Fibroblast of skin of right biceps (primary cell): ENCODE measurements at places on chromosomes 2 and 18.

GRCh38 chr2:167057446-167057845, 169.2 kb downstream of the XIRP2 start:
- no peak for DNase-seq

DNA sequence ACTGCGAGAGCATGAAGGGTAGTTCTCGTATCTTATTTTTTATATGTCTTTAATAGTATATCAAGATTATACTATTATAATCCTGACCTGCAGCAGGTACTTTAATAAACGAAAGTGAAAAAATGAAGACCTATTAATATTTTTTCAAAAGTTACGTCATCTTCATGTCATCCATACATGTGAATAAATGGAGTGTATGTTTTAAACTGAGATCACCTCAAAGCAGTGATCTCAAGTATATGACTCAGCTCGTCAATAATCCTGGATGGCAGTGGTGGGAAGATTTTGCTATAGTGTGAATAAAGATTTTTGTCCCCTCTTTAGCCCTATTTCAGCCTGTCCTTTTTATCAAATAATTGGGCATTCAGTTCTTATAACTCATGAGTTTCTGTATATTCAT, 166.3 kb upstream of the FBXO11 start:
- DNase-seq: no peak

GRCh38 chr18:13577091-13577697, 149.2 kb downstream of the FAM210A start:
- DNase-seq: peak; percentile 51

DNA sequence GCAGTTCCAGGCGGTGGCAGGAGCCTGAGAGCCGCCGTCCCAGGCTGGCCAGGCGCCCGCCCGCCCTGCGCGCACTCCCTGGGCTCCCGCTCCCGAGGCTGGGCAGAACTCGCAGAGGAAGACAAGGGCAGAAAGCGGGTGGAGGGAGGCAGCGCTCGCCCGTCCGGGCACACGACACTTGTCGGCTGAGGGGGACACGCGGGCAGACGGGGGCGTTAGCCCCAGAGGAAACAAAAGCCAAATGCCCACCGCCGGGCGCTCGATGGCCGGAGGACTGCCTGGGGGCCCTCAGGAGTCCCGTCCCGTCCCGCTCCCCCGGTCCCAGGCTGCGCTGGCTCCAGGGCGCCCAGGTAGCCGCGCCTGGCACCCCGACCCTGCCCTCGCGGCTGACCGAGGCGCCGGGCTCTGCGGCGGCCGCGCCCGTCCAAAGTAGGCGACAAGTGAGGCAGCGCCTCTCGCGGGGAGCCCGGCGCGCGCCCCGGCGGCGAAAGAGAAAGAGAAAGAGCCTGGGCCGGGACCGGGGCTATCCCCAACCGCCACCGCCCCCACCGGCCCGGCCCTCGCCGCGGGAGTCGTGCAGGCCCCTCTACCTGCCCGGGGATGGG, 491 bp downstream of the L3MBTL4 start:
- peak; percentile 20 for DNase-seq

- DNase-seq: no peak
Observed at GRCh38 chr2:83573060-83573459, 886.0 kb downstream of the SUCLG1 start.

- no peak for DNase-seq
Observed at GRCh38 chr2:149885468-149885867, 297.9 kb upstream of the MMADHC start.

- peak; percentile 53 for DNase-seq
Observed at GRCh38 chr2:187435756-187436155, 12.3 kb downstream of the CALCRL start.

GRCh38 chr2:143640826-143641225, 511.6 kb downstream of the ARHGAP15 start:
- DNase-seq: no peak

DNA sequence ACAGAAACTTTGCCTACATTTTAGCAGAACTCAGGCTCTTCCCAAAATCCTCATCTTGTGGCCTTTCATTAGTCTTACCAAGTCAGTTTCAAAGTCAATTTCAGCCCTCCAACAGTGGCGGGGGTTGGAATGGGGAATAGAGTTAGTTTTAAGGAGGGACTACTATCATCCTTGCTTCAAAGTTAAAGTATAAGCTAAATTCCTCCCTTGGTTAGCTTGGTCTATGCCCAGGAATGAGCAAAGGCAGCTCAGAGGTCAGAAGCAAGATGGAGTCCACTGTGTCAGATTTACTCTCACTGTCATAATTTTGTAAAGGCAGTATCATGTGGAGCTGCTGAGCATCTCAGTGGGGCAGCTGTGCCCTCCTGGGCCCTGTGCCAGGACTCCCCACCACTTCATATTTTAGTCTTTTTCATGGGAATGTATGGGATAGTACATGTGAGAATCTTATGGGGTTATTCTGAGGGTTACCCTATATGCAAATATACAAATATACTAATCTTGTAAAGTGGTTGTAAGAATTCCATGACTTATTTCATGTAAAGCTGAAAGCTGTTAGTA, 145.2 kb upstream of the MMADHC start:
- no peak for DNase-seq

DNA sequence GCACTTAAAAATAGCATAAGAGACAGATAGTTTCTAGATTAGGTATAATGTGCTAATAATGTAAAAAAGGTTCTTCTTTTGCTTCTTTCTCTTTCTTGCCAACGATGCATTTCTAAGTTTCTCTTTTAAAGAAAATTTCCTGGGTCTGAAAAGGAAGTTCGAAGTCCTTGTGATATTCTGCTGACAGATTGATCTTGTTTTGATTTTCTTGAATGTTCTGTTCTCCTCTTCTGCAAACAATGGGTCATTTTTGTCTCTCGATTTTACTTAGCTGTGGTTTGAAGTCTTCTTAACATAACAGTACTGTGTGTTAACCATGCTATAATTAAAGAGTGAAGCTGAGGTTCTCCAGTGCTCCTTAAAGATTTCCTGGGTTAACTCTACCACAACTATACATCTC, 61.1 kb upstream of the ACYP2 start:
- no peak for DNase-seq

GRCh38 chr2:30866974-30867373, 59.7 kb upstream of the CAPN13 start:
- no peak for DNase-seq

DNA sequence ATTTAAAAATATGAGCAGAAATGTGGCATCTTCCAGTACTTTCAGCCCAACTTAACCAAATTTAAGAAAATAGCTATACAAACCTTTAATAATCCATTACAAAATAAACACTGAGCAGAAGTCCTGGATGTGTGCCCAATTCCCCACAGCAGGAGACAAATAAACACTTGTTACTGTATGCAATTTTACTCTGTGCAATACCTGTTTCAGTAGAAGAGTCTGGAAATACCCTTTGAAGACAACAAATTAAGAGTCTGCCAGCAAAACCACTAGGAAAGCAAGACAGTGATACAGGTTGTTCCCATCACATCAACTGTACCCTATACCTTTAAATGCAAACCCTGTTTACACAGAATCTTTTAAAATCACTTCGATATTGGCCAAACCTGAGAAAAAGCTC, 41.4 kb upstream of the RNU4ATAC start:
- no peak for DNase-seq

GRCh38 chr18:10119991-10120390, 206.2 kb downstream of the VAPA start:
- DNase-seq: no peak

DNA sequence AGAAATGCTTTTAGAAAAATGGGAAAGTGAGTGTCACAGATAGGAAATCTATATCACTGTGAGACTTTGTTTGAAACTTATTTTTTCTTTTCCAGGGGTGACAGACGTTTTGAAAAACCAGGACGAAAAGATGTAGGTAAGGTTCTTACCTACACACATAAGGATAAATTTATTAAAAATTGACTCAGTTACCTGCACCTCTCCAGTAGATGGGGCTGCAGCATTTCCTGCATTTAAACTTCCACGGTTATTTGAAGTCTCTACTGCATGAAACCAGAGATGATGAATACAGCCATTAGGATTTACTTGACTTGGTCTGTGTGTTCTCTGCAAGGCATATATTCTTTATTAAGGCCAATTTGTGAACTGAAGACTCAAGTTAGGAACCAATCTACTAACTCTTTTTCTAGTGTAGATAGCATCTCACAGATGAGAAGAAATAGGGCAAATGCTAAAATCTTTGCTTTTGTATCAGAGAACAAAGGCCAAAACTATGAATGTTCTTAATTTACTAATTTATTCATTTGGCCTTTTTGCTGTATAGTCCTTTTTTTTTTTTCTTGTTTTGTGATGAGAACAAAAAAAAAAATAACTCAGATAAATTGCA, 15.0 kb downstream of the KCNJ13 start:
- DNase-seq: peak; percentile 25

- no peak for DNase-seq
Observed at GRCh38 chr18:6781142-6781714, 51.7 kb downstream of the ARHGAP28 start.

DNA sequence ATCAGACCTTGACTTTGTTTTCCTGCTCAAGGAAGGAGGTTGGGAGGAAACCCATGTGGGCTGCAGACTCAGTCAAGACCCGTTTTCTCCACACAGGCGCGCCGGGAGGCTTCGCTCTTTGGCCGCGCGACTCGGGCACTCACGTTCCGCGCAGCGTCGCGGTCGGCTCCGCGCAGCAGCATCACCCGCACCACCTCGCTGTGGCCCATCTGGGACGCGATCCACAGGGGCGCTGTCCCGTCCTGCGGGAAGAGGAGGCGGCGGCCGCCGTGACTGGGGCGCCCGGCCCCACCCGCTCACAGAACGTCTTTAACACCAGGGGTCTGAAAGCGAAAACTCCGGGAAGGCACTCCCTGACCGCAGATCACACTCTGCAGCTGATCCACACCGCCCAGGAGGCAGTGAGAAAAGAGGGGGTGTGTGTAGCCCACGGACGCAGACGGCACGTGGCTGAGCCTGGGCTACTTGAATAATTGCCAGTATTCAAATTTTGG, 33.1 kb upstream of the NPC1 start:
- DNase-seq: peak; percentile 22
